ENCODE measurements at places on chromosomes 11 and 22.
A peak's percentile ranks its signal among the peaks of the same experiment; 100 is the strongest.

DNA sequence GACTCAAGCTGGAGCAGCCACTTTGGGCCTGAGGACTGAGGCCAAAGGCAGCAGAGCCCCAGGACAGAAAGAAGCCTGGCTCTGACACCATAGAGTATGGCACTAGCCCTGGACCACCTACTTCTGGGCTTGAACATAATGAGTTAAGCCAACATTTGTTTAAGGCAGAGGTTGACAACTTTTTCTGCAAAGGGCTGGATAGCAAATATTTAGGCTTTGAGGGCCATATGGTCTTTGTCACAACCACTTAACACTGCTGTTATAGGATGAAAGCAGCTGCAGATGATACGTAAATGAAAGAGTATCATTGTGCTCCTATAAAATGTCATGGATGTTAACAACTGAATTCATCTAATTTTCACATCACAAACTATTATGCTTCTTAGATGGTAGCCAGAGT, 16.6 kb downstream of the OSBP start:
- H3K4me1 ChIP-seq: no peaks in the 10 kb centered on the region
- H3K36me3 ChIP-seq: peaks cover 26% of the 10 kb centered on the region
- no peaks in the 10 kb centered on the region for H3K27me3 ChIP-seq
- DNase-seq: no peak

DNA sequence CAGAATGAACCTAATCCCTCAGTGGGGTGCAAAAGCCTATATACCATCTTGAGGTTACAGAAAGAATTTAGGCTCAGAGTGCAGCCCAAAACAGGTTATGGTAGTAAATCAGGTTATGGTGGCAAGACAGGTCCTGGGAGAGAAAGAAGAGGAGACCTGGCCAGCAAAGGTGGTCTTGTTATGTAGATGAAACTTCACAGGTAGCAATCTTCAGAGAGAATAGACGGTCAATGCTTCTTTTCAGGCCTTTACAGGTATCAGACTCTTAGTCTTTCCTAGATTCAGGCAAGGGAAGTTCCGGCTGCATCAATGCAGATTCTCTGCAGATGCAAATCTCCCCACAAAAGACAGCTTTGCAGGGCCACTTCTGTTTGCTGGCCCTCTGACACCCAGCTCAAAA, 45.8 kb upstream of the SORL1 start:
- no peak for DNase-seq
- H3K4me3 ChIP-seq: no peak overlapping the region
- H3K27ac ChIP-seq: no peak overlapping the region

DNA sequence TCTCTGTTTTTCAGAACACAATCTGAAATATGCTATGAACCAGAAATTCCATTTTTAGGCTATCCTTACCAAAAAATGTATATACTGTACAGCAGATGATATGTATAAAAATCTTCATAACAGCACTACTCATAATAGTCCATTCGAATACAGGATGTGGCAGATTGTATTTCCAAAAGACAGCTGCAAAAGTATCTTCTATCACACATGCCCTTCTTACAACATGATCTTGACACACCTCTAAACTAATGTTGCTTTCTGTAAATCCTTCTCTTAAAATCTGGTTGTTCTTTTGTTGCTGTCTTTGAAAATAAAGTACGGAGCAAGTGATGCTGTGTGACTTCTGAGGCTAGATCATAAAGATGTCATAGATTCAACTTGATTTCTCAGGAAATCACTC, 409.9 kb upstream of the LUZP2 start:
- H3K27me3 ChIP-seq: no peaks in the 10 kb centered on the region
- H3K4me3 ChIP-seq: no peak overlapping the region
- no peaks in the 10 kb centered on the region for H3K36me3 ChIP-seq
- no peaks in the 10 kb centered on the region for H3K4me1 ChIP-seq
- DNase-seq: no peak
- H3K27ac ChIP-seq: no peak overlapping the region

DNA sequence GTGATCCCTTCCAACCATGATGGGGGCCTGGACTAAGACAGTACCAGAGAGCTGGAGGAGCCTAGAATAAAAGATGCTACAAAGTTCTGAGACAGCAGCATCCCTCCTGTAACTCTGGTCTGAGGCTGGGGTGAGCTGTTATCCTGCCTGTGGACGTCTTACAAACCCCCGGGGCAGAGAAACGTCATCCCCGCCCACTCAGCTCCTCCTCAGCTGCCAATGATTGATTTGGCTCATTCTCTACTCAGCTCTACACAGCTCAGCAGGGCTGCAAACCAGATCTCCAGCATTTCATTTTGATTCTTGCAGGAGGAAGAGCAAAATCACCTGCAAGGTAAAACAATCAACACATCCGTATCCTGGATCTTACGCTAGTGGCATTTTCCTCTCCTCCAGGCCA, 55.5 kb downstream of the CSNK2A3 start:
- no peaks in the 10 kb centered on the region for H3K4me1 ChIP-seq
- H3K4me3 ChIP-seq: no peak overlapping the region
- no peak for DNase-seq
- H3K27me3 ChIP-seq: no peaks in the 10 kb centered on the region

- peaks cover 2% of the 10 kb centered on the region for H3K36me3 ChIP-seq
- no peak overlapping the region for H3K4me3 ChIP-seq
- no peak overlapping the region for H3K27ac ChIP-seq
Observed at GRCh38 chr11:11884774-11885481, 43.2 kb downstream of the USP47 start.

DNA sequence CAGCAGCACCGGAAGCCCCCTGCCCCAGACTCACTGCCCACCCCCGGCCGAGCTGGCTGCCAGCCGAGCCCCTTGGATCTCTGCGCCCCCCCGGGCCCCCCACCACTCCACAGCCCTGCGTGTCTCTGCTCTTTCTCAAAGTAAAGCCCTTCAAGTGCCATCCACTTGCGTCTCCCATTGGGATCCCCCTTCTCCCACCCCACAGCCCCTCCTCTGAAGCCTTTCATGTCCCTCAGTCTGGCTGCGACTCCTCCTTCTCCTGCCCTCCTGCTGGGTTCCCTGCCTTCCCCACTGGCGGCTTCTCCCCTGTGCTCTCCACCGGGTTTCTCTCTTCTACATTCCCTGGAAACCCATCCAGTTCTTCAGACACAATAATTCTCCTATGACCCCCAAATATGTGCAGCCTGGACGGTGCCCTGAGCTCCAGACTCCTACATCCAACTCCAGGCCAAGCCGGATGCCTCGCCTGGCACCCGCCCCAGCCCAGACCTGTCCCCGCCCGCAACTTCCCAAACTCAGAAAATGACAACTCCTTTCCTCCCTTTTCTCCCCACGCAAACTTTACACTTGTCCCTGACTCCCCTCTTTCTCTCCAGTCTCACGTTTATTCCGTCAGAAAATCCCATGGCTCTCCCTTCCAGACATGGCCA, 108.9 kb downstream of the WNT7B start:
- peaks cover 29% of the 10 kb centered on the region for H3K27me3 ChIP-seq
- H3K4me1 ChIP-seq: no peaks in the 10 kb centered on the region
- DNase-seq: no peak
- H3K27ac ChIP-seq: no peak overlapping the region
- no peak overlapping the region for H3K4me3 ChIP-seq
- no peaks in the 10 kb centered on the region for H3K36me3 ChIP-seq

DNA sequence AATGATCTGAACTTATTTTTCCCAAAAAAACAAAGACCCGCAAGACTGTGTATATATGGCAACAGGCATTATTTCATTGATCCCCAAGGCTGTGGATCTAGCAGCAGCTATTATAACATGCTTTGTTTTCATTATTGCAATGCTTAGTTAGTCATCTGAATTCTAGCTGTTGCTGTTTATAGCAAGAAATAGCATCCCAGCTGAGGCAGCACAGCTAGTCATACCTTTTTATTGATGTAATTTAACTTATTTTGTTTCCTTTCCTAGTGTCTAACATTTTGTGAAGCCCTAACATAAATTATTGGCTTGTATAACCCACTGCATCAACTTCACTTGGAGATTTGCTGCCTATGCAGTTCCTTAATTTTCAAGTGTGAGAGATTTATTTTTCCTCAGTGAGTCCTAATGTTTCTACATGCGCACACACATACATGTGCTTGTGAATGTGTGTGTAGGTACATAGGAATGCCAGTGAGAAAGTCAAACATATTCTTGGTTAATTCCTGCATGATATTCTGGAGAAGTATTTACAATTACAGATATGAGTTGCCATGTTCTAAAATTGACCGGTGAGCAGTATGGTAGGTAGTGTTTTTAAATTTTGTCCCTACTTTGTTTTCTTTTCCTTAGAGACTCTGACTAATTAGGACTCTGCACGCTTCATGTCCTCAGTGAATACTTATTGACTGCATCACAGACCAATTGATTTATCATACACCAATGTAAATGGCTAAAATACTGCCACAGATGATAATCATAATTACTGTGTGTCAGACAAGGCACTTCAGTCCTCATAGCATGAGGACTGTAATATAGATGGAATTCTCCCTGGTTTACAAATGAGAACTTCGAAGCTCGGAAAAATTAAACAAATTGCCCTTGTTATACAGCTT, 119.3 kb downstream of the WNT11 start:
- H3K4me3 ChIP-seq: no peak overlapping the region
- H3K36me3 ChIP-seq: no peaks in the 10 kb centered on the region
- H3K27ac ChIP-seq: no peak overlapping the region
- no peaks in the 10 kb centered on the region for H3K27me3 ChIP-seq

DNA sequence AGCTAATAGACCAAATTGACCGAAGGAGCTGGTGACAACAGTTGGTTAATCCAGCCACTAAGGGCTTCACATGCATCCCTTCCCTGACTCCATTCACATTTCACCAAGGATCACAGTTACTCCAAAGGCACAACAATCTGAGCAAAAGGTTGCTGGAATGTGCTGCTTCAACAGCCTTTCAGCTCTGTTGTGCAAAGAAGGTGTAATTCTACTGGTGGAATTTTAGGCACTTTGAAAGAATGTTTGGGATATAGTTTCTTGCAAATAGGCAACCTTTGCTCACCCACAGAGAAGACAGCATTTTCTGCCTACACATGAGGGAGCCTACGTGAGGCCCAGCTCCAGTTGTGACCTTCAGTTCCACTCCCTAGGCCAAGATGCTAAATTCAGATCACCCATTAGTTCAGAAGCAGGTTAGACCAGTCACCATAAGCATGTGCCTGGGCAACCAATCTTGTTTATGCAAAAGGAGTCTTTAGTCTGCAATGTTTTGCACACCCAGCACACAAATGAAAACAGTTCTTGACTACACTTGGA, 21.6 kb upstream of the FCHSD2 start:
- no peak overlapping the region for H3K27ac ChIP-seq
- H3K36me3 ChIP-seq: no peaks in the 10 kb centered on the region
- H3K27me3 ChIP-seq: no peaks in the 10 kb centered on the region
- DNase-seq: no peak

DNA sequence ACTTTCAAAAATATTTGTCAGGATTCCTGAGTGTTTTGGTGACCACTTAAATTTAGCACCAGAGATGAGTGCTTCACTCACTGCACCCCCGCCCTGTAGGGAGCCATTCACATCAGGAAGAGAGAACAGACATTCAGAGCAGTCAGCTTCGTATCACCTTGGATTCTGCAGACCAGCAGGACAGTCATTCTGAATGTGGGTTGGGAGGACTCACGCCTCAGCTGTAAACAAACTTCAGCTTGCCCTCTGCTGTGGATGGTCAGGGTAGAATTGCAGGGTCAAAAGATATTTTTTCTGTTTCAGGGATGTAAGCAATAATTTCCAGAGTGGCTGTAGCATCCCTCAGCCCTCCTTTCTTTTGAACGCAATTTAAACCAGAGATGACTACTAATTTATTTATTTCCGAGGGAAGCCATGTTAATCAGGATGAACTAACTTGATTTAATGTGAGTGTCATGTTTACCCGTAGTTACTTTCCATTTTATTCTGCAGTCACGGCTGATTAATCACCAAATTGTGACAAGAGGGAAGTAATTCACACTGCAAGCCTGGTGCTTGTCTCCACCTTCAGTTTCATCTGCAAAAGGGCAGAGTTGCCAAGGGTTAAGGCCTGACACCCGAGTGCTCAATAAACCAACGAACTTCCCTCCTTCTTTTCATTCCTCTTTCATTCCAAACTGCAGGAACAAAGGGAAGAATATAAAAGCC, 174.2 kb upstream of the DDI1 start:
- H3K27ac ChIP-seq: no peak overlapping the region
- no peaks in the 10 kb centered on the region for H3K4me1 ChIP-seq
- peak; percentile 13 for DNase-seq
- no peaks in the 10 kb centered on the region for H3K36me3 ChIP-seq
- H3K27me3 ChIP-seq: no peaks in the 10 kb centered on the region

DNA sequence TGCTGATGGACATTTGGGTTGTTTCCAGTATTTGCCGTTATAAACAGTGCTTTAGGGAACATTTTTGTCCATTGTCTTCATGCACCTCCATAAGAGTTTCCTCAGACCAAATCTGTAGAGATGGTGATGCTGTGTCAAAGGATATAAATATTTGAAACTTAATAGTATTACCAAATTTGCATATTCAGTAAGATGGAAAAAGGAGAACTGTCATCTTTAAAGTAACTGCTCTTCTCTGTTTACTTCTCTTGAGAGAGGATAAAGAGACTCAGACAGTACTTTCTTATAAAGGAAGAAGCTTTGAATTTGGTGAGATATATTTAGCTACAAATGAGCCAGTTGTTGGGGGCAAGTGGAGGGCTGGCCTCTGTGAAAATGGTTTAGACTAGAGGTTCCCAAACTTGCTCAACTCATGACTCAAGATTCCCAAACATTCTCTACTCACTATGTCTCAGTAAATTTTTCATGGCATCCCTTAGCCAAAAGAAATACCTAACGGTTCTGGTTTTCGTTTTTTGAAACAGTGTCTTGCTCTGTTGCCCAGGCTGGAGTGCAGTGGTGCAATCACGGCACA, 26.2 kb downstream of the SHISA8 start:
- H3K4me3 ChIP-seq: no peak overlapping the region
- H3K4me1 ChIP-seq: no peaks in the 10 kb centered on the region
- DNase-seq: no peak

DNA sequence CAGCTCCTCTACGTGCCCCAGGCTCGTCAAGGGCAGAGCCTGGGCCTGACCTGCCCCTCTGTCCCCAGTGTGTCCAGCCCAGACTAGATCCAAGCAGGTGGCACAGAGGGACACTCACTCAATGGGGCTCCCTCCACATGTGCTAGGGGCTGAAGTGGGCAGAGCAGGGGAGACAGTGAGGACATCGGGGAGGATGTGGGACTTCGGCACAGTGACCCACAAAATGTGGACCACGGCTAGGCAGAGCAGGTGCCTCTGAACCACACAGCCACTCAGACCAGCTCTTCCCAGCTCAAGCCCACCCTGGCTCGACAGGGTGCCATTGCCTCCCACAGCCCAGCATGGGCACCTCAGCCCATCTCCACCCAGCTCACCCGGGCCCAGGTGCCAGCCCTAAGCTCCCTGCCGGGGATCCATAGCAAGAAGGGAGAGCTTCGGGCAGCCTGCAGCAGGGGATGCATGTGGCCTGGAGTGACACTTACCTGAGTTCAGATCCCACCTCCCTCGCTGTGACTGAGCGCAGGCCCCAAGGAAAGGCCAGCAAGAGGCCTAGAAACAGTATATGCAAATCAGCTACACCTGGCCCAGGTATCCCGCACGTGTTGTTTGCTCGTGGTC, 46.9 kb upstream of the RTL6 start:
- no peak for DNase-seq
- H3K4me3 ChIP-seq: no peak overlapping the region
- no peaks in the 10 kb centered on the region for H3K27me3 ChIP-seq
- no peak overlapping the region for H3K27ac ChIP-seq
- H3K36me3 ChIP-seq: no peaks in the 10 kb centered on the region
